Vagina (tissue), 2 donors: ENCODE measurements at places on chromosomes 4 and X. TPM values are rescaled to one million over a fixed set of nuclear protein-coding genes. Genes with fewer than 3 reads are reported as not detected.

DNA sequence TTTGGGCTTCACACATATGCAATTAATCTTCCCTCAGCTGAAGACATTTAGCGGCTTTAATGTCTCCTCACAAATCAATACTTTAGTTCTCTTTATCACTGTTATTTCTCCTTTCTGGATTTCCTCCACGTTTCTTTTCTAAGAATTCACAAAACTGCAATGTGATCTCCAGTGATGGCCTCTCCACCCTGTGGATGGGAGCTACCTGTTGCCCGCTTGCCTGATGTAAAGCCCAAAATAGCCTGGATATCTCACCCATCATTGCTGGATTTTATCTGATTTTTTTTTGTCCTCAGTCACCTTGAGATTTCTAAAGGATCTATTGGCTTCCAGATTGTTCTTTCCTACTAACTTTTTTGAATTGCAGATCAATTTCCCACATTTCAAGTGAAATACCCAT is 129.3 kb upstream of the FAM241A start:
- no peak for DNase-seq

Gene RXFP1
- total RNA-seq: 1.5 TPM

DNA sequence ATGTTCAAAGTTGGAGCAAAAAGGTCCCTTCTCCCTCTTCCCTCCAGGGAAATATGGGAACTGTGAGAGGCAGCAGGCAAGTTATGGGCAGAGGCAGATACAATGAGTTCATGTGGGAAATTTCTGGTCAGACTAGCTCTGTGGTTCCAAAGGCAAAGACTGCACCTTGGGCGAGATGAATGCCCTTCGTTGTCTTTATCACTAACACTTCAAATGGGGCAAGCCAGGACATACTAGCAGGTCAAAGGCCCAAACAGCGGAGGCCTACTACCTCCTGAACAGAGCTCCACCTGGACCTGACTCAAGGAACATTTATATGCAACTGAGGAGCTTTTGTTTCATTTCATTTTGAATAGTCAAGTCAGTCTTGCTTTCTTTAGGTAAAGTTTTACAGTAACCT is 29.0 kb downstream of the SRPX2 start:
- DNase-seq: no peak

Gene RPS6KA6
- total RNA-seq: 2.7 TPM

GRCh38 chr4:54224996-54225597 is 4.0 kb upstream of the PDGFRA start:
- peak; percentile 87 for DNase-seq

DNA sequence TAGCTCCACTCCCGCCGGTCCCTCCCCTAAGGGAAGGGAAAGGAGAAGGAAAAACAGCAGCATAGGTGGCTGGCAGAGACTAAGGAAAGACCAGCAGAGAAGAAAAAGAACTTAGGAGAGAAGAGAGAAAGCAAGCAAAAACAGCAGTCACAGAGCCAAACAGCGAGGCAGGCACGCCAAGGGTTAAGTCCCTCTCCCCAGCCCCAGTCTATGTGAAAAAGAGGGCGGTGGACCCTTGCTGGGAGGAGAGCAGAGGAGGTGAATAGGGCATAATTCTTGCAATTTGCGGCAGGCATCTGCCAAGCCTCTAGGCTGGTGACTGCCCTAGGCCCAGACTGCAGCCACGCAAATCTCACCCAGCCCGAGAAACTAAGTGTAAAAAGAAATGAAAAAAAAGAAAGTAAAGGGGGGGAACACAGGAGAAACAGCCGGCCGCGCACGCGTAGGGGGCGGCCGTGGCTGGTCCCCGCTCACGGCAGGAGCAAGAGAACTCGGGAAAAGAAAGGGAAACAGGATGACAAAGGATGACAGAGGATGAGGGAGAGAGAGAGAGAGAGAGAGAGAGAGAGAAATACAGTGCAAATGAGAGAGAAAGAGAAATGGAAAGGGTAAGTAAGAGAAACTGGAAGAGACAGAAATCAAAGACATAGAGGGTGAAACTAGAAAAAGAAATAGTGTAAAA is 48.6 kb downstream of the MAGEA9 start:
- no peak for DNase-seq

- no peak for DNase-seq
Measured at GRCh38 chr4:42729505-42730237, 72.8 kb upstream of the ATP8A1 start.

Gene TTC29
- not detected for total RNA-seq

GRCh38 chrX:96619588-96619987 is 65.1 kb upstream of the DIAPH2 start:
- no peak for DNase-seq

DNA sequence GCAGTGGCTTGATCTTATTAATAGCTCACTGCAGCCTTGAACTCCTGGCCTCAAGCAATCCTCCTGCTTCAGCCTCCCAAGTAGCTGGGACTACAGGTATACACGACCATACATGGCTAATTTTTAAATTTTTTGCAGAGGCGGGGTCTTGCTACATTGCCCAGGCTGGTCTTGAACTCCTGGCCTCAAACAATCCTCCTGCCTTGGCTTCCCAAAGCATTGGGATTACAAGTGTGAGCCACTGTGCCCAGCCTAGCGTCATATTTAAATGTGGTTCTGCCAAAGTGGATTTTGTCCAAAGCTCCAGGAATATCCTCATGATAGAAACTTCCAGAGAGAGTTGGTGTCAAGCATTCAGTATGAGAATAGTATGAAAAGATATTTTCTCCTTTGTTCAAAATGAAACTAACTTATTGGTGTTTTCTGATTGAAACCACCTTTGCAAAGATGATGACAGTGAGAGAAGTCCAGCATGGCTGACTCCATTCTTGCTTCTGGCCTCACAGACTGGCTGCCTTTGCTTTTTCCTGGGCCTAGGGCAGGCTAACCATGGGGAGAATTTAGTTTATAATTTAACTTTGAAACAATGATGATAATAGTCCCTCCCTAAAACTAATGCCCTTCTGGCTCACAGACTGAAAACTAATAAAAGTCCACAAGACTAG is 129.0 kb downstream of the C4orf51 start:
- DNase-seq: no peak

Gene OR13H1
- total RNA-seq: not detected

DNA sequence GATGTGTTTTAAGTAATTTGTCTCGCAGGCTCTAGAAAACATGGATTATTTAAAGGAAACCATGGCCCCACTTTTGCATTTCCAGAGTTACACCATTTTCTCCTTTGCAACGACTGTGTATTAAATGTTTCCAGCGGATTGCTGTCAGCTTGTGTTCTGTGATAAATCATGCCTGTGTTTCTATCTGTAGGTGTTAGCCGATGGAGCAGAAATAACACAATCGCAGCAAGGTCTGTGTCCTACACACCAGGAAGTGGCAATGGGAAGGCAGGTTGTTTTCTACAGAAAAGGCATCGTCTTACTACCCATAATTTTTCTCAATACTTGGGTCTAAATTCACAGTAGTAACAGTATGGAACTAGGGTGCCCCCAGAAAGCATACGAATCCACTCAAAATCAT is 590.1 kb downstream of the NLGN4X start:
- DNase-seq: no peak

Gene SRPK3
- total RNA-seq: 0.25 TPM

DNA sequence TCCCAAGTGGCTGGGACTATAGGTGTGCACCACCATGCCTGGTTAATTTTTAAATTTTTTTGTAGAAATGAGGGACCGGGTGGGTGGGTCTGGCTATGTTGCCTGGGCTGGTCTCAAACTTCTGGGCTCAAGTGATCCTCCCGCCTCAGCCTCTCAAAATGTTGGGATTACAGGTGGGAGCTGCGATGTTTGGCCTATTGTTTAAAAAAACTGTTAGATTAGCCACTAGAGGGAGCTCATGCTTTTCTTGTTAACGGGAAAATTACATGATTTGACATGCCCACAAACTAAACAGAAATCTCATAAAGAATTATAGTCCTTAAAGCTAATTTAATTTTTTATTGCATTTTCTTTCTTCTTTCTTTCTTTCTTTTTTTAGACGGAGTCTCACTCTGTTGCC is 5.0 kb upstream of the SDAD1 start:
- DNase-seq: no peak

Gene MAP3K15
- total RNA-seq: 0.25 TPM

GRCh38 chrX:66672106-66672505 is 33.2 kb upstream of the EDA2R start:
- DNase-seq: no peak

Gene USP17L20
- total RNA-seq: not detected

DNA sequence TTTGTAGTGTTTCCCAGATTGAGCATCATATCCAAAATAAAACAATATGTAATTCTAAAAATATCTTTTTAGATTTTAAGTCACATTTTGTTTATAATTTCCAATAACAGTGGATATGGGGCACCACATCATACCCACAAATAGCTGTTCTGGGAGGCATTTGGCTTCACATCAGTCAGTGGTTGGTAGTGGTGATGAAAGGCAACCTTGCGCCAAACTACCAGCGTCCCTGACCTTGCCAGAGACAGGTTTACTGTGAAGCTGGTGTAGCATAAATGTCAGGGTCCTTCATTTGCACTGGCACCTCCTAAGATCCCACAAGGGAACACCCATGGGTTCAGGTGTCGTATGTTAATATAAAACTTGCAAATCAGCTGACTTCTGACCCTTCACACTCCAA is 222.2 kb downstream of the DCTD start:
- DNase-seq: no peak

DNA sequence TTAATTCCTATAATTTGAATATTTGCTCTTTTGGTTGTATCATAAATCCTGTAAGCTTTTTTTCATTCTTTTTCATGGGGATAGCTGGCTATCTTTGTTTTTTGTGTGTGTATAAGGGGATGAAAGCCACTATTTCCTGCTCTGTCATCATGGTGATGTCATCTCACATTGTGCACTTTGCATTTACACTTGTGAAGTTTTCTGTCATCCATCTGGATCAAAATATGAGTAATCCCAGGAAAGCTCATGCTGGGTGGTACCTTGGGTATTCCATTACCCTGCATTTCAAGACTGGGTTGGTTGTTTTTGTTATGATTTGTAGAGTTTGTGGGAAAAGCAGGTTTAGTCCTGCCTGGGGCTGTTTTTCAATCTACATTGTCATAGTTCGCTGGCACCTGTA is 367.3 kb downstream of the CHIC1 start:
- no peak for DNase-seq

Gene FOXR2
- not detected for total RNA-seq

- DNase-seq: no peak
Measured at GRCh38 chr4:14743601-14744000, 258.7 kb upstream of the CPEB2 start.

- DNase-seq: no peak
Measured at GRCh38 chr4:40122941-40123340, 66.3 kb downstream of the N4BP2 start.

Gene APOO
- 8.6 TPM for total RNA-seq

Gene LINC00632
- 140 TPM for total RNA-seq
